Colonic mucosa (tissue), 4 donors: ENCODE measurements at places on chromosomes 1 and 21.
A peak's percentile ranks its signal among the peaks of the same experiment; 100 is the strongest.

- H3K27me3 ChIP-seq = no peaks in the 10 kb centered on the region
- DNase-seq = no peak
- H3K4me3 ChIP-seq = no peak overlapping the region
- H3K4me1 ChIP-seq = no peaks in the 10 kb centered on the region
Measured at GRCh38 chr1:31135973-31136600, 70.6 kb upstream of the PUM1 start.

DNA sequence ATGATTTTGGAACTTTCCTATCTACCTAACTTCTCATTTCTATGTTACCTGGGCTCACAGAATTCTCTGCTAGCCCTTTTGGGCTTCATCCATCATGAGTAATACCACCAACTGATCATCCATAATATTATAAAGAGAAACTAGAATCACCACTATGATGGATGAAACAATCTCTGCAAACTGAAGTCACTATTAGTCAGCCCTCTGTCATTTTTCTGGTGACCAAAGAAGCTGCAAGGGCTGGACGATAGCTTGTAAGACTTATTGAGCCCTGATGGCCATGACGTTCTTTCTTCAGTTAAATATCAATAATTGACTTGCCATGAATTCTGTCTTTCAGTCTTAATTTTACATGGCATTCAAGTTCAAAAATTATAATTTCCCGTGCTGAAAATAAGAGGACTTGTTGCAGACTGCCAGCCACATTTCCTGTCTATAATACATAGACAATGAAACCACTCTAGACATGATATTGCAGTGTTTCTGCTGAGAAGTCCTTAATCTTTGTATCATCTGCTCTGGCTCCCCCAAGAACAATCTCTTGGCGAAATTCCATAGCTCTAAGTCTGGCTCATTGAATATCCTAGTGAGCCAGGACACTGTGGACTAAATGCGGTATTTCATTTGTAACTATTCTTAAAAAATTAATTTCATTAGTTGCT is 655.0 kb upstream of the CAMK1G start:
- no peak overlapping the region for H3K4me3 ChIP-seq
- no peak for DNase-seq

GRCh38 chr1:94922761-94923331 is 4.1 kb downstream of the CNN3 start:
- no peaks in the 10 kb centered on the region for H3K36me3 ChIP-seq
- H3K4me3 ChIP-seq = no peak overlapping the region
- no peak for DNase-seq
- peak overlapping the region; percentile 5 for H3K27ac ChIP-seq

- H3K4me1 ChIP-seq = peaks cover 4% of the 10 kb centered on the region
- H3K4me3 ChIP-seq = no peak overlapping the region
- no peak overlapping the region for H3K27ac ChIP-seq
- no peak for DNase-seq
Measured at GRCh38 chr1:42312576-42313212, 22.3 kb downstream of the FOXJ3 start.

DNA sequence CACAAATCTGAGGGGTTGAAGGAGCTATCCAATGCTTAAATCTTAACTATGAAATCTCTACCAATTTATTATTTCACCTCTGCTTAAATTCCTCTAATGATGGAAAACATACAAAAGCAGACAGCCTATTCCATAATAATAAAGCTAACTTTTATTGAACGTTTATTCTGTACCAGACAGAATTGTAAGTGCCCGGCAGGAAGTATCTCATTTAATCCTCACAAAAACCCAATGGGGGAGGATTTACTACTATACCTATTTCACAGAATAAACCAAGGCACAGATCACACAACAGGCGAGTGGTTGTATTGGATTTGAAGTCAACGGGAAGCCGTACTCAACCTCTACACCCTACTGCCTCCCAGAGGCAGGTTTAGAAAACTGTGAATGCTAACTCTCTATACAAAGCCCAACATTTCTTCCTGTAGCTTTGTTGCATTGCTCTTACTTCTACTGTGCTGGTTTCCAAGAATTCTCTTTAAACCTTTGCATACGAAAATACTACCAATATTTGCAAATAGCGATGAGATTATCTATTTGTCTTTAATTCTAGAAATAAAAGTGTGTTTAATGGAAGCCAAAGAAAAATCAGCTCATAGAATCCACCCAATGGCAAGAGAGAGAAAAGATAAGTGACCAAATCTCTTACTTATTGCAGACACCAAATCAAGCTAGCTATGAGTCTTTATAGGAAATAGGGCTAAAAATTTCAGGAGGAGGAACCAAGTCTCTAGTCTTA is 33.5 kb upstream of the C1orf53 start:
- no peak overlapping the region for H3K27ac ChIP-seq
- no peaks in the 10 kb centered on the region for H3K27me3 ChIP-seq
- DNase-seq = peak; percentile 40
- no peaks in the 10 kb centered on the region for H3K36me3 ChIP-seq
- no peak overlapping the region for H3K4me3 ChIP-seq

- no peak overlapping the region for H3K4me3 ChIP-seq
- no peaks in the 10 kb centered on the region for H3K4me1 ChIP-seq
- no peaks in the 10 kb centered on the region for H3K27me3 ChIP-seq
- no peak overlapping the region for H3K27ac ChIP-seq
- H3K36me3 ChIP-seq = no peaks in the 10 kb centered on the region
Measured at GRCh38 chr1:52203935-52204625, 62.2 kb downstream of the ZFYVE9 start.

DNA sequence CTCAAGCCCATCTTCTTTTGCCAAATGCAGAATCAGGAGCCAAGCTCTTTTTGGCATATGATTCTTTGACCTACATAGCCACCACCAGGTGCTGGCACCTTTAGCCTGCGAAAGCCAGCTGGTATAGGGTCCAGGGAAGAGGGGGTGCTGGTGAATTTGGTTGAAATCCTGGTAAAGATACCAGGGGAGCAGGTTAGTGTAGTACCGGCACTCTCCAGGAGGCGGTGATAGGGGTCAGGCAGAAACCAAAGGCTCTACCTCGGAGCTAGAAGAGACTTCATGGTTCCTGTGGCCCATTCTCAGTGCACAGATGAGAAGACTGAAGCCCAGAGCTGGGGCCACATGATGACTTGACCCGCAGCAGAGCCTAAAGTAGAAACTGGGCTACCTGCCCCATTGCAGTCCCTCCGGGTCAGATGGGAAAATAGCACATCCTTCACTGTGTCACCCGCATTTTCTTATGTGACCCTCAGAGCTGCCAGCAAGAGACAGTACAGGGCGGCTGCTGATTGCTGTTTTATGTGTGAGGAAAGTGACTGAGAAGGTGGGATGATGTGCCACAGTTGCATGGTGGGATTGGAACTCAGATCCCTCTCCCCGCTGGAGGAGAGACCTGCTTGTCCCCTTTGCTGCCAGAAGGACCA is 36.0 kb upstream of the IL19 start:
- no peaks in the 10 kb centered on the region for H3K4me1 ChIP-seq
- H3K36me3 ChIP-seq = peaks cover 10% of the 10 kb centered on the region
- H3K27me3 ChIP-seq = no peaks in the 10 kb centered on the region

- H3K4me1 ChIP-seq = peaks cover 18% of the 10 kb centered on the region
- no peaks in the 10 kb centered on the region for H3K36me3 ChIP-seq
- no peak overlapping the region for H3K4me3 ChIP-seq
- H3K27me3 ChIP-seq = no peaks in the 10 kb centered on the region
- DNase-seq = no peak
Measured at GRCh38 chr1:19441048-19441780, 44.1 kb downstream of the CAPZB start.

- no peak overlapping the region for H3K27ac ChIP-seq
- no peak for DNase-seq
- H3K36me3 ChIP-seq = no peaks in the 10 kb centered on the region
- no peaks in the 10 kb centered on the region for H3K27me3 ChIP-seq
- no peak overlapping the region for H3K4me3 ChIP-seq
Measured at GRCh38 chr21:40067751-40068150, 200.5 kb downstream of the PCP4 start.

DNA sequence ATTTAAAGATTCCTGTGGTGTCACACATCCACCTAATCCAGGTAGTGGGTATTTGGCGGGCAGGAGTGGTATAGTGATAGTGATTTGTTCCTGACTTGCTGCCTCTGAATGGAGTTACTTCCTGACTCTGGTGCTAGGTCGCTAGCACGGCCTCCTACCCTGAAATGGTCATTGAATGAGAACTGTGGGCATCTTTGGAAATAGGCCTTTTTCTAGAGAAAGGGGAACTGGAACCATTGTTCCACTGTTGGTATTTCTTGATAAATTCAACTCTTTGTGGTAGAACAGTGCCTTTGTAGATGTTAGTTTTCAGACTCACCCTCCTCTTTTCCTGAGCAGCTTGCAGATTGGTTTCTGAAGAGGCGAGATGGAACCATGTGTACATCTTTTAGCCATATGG is 1.5 kb downstream of the QSOX1 start:
- no peaks in the 10 kb centered on the region for H3K27me3 ChIP-seq
- no peaks in the 10 kb centered on the region for H3K36me3 ChIP-seq
- peak overlapping the region; percentile 100 for H3K4me3 ChIP-seq
- H3K27ac ChIP-seq = peak overlapping the region; percentile 88

GRCh38 chr1:150536836-150537731 is 12.1 kb upstream of the ADAMTSL4 start:
- no peak overlapping the region for H3K27ac ChIP-seq
- no peaks in the 10 kb centered on the region for H3K27me3 ChIP-seq
- no peak for DNase-seq

GRCh38 chr1:67264899-67265298 is 42.8 kb upstream of the IL12RB2 start:
- H3K27me3 ChIP-seq = no peaks in the 10 kb centered on the region
- H3K4me1 ChIP-seq = no peaks in the 10 kb centered on the region
- no peak overlapping the region for H3K27ac ChIP-seq
- no peak for DNase-seq

DNA sequence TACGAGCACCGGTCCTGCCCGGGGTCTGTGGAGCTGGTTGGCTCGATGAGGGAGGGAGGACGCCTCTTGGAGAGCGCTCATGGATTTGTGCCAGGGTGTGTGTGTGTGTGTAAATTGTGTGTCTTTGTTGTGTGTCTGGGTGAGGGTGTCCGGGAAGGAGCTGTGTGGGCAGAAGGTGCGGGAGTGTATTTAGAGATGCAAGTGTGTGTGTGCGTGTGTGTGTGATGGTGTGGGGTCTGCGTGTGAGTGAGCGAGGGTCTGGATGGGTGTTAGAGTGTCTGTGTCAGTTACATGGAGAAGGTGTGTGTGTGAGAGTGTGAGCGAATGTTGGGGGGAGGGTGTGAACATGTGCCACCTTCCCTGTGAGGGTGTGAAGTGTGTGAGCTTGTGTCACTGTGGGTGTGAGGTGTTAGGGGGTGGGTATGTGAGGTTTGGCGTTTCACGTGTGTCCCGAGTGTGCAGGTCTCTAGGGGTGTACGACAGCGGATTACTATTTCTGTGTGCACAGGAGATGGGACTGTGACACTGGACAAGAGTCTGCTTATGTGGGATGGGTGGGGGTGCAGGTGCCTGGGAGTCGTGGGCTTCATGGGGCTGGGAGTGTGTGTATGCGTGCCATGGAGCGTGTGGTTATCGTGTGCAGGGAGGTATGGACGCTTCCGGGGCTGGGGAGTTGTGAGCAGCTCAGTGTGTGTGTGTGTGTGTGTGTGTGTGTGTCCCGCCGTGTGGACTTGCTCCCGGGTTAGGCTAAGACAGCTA is 880 bp downstream of the IGSF21 start:
- peaks cover 53% of the 10 kb centered on the region for H3K27me3 ChIP-seq
- H3K4me1 ChIP-seq = peaks cover 9% of the 10 kb centered on the region
- no peaks in the 10 kb centered on the region for H3K36me3 ChIP-seq
- no peak for DNase-seq
- H3K27ac ChIP-seq = no peak overlapping the region

GRCh38 chr1:155062702-155063411 is 683 bp upstream of the EFNA4 start:
- no peaks in the 10 kb centered on the region for H3K36me3 ChIP-seq
- peak overlapping the region; percentile 88 for H3K27ac ChIP-seq
- H3K4me1 ChIP-seq = peaks cover 19% of the 10 kb centered on the region
- H3K4me3 ChIP-seq = peak overlapping the region; percentile 90
